ENCODE measurements at places on chromosomes 13 and 19.

GRCh38 chr19:16168465-16169081, 4.8 kb downstream of the CIB3 start:
- DNase-seq: no peak

- no peak for DNase-seq
Observed at GRCh38 chr13:40793339-40793738, 3.9 kb downstream of the SLC25A15 start.

DNA sequence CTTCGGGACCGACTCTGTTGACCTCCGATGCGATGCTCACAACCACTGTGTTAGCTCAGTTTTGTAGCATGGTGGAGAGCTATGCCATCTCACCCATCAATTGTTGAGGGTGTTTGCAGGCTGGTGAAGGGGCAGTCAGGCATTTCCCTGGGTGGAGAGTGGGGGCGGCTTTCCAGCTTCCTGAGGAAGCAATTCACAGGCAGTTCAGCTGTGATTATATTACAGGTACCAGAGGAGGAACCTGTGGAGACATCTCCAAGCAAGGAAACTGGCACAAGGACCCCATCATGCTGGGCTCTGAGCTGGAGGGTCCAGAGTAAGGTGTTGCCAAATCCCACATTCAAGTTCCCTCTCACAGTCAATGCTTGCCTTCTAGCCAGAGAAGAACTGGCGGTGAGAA, 166.0 kb upstream of the ZNF536 start:
- no peak for DNase-seq

DNA sequence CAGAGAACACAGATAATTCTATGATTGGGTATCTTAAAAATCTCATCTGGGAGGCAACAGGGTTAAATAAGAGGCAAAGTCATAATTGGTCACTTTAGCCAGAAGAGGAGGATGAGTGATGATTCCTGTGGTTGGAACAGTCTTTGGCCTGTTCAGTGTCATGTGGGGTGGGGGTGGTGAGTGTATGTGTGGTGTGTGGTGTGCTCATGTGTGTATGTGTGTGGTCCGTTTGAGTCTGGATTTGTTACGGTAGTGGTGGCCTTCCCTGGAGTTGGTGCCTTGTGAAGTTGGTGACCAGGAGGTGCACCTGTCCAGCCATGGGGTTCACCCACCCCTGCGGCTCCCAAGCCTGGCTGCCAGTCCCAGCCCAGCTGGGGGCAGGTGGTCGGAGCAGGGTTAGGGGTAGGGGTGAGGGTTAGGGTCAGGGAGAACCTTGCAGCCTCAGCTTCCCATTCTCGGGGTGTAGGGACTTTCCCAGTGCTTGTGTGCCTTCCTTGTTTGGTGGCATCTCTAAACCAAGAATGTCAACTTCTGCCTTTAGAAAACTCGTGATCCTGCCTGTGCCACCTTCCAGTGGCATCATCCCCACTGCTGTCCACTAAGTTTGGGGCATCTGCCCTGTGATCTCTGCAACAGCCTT, 97.5 kb downstream of the RAB20 start:
- no peak for DNase-seq

- DNase-seq: no peak
Observed at GRCh38 chr13:110953833-110954532, 39.1 kb upstream of the ANKRD10 start.

GRCh38 chr13:98405107-98405571, 171.8 kb downstream of the STK24 start:
- no peak for DNase-seq

DNA sequence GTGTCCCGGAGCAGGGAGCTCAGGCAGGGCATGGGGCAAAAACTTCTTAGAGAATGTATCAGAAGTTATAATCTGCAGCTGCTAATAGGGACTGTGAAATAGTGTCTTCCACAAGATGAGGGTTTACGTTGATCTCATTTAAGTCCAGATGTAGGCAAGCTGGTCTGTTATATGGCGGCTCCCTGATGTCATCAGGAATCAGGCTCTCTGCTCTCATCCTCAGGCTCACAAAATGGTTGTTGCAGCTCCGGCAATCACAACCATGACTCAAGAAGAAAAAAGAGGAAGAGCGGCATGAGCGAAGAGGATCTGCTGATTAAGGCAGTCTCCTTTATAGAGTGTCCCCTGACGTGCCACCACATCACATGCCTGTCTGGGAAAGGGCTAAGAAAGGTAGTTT, 191.3 kb downstream of the KLF5 start:
- no peak for DNase-seq

DNA sequence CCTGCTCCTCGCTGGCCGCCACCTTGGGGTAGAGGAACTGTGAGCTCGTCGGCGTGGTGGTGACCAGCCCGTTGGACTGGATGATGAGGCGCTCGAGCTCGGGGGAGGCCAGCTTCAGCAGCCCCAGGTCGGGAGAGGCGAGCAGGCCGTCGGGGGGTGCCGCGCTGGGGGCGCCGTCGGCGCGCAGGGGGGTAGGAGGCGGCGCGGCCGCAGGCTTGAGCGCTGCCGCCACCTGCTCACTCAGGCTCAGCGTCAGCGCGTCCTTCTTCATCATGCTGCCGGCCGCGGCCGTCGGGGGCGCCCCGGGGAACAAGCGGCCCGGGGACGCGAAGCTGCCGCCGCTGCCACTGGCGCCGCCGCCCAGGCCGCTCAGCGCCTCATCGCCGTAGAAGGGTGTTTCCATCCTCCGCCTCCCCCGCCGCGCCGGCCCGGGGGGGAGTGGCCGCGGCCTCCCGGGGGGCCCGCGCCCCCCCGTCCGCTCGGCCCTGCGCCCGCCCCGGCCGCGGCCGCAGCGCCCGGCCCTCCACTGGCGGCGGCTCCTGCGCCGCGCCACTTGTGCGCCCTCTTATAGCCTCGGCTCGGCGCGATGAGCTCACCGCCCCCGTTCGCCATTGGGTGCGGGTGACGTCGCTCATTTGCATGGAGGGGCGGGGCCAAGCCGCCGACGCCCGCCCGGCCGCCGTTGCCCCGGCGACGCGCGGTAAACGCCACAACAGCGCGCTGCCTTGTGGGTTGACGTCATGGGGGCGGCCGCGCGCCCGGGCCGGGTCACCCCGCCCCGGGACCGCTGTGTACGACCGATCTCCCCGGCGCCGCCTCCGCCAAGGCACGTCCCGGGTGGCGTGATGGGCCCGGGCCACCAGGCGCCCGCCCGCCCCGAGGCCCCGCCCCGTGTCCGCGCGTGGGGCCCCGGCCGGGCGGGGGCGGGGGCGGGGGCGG, at the start of gene JUND:
TSS of gene JUND (minus strand) at position 541 of the 939 bp plus-strand sequence. CDS start at position 403, 138 bp downstream.
- peak; percentile 97 for DNase-seq

- DNase-seq: no peak
Observed at GRCh38 chr13:29359181-29359580, 236.3 kb downstream of the SLC7A1 start.

DNA sequence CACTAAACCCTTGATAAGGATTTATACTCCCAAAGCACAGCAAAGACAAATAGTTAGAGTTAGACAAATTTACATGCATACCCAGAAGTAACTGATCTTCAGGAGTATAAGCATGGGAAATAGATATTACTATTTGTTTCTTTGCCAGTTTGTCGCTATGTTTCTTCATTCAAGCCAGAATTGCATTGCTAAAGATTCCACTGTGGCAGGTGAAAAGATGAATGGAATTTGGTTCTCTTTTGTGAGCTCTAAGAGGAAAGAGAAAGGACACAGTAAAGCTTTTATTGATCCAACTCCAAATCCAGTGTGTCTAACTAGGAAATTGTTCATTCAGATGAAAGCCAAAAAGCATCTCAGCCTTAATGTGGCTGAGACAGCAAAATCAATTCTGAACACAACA, 292.3 kb upstream of the SPRY2 start:
- no peak for DNase-seq

DNA sequence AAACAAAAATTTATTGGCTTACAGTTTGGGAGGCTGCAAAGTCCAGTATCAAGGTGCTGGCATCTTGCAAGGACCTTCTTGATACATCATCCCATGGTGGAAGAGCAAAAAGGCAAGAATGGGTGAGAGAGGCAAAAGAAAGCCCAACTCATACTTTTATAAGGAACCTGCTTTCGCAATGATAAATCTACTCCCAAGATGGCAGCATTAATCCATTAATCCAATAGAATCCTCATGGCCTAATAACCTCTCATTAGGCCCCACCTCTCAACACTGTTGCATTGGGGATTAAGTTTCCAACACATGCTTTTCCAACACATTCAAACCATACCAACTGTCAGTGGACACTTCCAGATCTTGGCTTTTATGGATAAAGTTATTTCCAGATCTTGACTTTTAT, 48.7 kb upstream of the ZNF507 start:
- no peak for DNase-seq

DNA sequence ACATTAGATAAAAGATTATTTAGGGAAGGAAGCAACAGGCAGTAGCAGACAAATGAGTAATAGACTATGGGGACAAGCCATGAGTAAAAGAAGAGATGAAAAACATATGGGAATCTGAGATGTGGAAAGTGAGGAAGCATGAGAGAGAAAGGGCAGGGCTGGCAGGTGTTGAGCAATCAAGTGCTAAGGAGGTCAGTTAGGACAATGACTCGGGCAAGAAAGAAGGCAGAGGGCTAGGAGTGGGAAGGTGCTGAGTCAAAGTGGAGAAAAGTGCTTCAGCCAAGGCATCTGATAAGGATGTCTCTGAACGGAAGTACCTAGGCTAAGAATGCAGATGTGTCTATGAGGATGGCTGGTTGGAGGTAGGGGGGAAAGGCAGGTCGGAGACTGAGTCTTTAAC, 291.9 kb upstream of the HTR2A start:
- DNase-seq: no peak

DNA sequence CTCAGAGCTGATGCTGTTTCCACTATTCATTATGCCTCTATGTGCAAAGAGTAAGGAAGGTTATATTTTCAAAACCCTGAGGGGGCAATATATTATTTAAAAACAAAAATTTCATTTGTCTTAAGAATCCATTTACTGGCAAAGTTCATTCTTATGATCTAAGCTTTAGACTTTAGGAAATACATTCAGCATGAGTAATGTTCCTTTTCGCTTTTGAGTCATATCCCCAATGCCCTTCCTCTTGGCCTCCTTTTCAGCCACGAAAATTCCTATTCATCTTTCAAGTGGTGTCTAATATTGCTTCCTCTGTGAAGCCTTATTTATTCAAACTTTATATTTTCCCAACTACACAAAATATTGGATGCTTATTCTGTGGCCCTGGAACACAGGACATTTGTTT, 1317.0 kb downstream of the PCDH9 start:
- DNase-seq: no peak

- no peak for DNase-seq
Observed at GRCh38 chr19:16335226-16335625, 10.6 kb downstream of the KLF2 start.

DNA sequence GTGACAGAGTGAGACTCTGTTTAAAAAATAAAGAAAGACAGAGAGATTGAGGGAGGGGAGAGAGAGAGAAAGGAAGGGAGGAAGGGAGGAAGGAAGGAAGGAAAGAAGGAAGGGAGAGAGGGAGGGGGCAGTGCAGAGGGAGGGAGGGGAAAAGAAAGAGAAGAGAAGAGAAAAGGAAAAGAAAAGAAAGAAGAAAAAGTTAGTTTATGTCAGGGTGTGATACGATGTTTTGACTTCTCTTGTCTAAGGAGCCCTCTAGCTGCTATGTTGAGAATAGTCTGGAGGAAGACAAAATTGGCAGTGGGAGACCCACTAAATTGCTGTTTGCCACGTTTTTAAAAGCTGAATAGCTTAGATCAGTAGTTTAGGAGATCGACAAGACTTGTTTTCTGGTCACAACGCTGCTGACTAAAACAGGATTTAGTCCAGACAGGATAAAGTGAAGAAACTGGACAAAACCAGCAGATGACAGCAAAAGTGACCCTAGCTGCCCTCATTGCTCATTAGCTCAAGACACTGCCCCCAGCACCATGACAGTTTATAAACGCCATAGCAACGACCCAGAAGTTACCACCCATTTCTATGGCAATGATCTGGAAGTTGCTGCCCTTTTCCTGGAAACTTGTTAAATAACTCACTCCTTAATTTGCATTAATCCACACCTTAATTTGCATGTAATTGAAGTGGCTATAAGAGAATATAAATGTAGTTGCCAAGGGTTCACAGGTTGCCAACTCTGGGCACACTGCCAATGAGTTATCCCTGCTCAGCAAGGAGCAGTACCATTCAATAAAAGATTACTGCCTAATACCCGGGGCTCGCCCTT, 11.1 kb downstream of the TEX101 start:
- DNase-seq: no peak

DNA sequence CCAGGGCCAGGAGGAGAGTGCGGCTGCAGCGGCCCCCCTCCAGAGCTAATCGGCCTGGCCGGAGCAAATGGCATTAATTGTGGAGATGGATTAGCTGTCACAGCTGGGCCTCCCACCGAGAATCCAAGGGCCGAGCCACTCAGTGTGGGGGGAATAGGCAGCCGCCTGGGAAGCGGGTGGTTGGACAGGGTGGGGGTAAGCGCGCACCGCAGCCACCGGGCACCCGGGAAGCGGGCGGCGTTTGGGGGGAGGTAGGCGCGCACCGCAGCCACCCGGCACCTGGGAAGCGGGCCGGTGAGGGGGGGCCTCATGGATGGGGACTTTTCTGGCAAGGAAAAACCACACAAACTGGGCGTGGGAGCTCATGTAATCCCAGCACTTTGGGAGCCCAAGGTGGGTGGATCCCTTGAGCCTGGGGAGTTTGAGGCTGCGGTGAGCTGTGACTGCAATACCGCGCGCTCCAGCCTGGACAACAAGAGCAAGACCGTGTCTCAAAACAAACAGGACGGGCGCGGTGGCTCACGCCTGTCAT, 9.7 kb downstream of the R3HDM4 start:
- DNase-seq: no peak
